IMR-90 (cell line): ENCODE measurements at places on chromosomes 11 and 22. TPM values are rescaled to one million over a fixed set of nuclear protein-coding genes. Genes with fewer than 3 reads are reported as not detected.

- 0 out of 2 replicates have a peak, but pooled peaks cover 1% of the 10 kb centered on the region for H3K27me3 ChIP-seq
- H3K27ac ChIP-seq, result 0 out of 2 replicates have a peak overlapping the region, but pooled peaks have one; percentile 9
- H3K36me3 ChIP-seq, result no peaks in the 10 kb centered on the region
Observed at GRCh38 chr11:76768909-76769560, 14.1 kb upstream of the TSKU start.

DNA sequence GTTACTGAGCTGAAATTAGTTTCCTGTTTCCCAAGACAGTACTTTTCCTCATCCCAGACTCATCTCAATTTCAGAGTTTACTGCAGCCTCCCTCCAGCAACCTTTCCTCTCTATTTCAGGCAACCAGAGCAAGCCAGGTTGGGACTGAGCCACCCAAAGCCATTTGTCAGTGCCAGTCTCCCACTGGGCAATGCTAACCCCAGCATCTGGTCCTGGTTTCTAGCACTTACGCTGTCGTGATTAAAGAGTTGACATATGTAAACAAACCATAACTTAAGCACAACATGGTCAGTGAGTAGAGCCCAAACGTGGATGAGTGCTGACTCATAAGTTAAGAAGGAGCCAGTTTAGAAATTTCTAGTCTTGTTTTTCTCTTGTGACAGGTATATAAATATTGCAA, 119.6 kb upstream of the BLID start:
- peak; percentile 96 for DNase-seq
- H3K4me1 ChIP-seq, result peaks cover 9% of the 10 kb centered on the region
- peak overlapping the region; percentile 88; the same call in 1 of the 2 replicates for H3K27ac ChIP-seq
- H3K27me3 ChIP-seq, result no peaks in the 10 kb centered on the region

GRCh38 chr11:3815845-3816244, 7.5 kb downstream of the PGAP2 start:
- 0 out of 2 replicates have a peak, but pooled peaks cover 2% of the 10 kb centered on the region for H3K4me1 ChIP-seq
- H3K36me3 ChIP-seq, result peaks cover 1% of the 10 kb centered on the region
- no peak overlapping the region for H3K4me3 ChIP-seq
- no peak overlapping the region for H3K27ac ChIP-seq

- no peaks in the 10 kb centered on the region for H3K27me3 ChIP-seq
- H3K36me3 ChIP-seq, result peaks cover 8% of the 10 kb centered on the region
- no peak overlapping the region for H3K27ac ChIP-seq
- peaks cover 16% of the 10 kb centered on the region for H3K4me1 ChIP-seq
Observed at GRCh38 chr11:68471360-68472340, 11.1 kb downstream of the PPP6R3 start.

The KLHDC7B gene
- 0.03 and 0.05 TPM in 2 replicates for polyA plus RNA-seq

The H19 gene
- polyA plus RNA-seq, result 0.23 and 0.41 TPM in 2 replicates

DNA sequence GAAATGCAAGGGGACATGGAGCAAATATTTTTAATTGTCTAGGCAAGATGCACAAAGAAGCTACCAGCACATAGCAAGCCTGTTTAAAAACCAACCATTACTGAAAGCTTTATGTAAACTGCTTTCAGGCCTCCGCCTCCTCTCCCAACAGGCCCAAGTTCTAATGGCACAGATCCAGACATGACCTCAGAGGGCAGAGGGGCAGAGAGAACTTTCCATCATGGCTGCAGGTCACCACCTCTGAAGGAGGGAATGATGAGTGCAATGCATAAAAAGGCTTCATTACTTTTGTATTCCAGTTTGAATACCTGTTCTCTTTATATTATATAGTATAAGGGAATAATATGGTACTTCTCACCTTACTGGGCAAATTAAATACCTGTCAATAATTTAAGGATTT, 15.2 kb downstream of the DDX17 start:
- H3K27ac ChIP-seq, result no peak overlapping the region; the same call in 1 of the 2 replicates
- peaks cover 26% of the 10 kb centered on the region for H3K4me1 ChIP-seq
- peak; percentile 79 for DNase-seq
- no peak overlapping the region for H3K4me3 ChIP-seq

GRCh38 chr11:78801161-78801884, 226.7 kb upstream of the NARS2 start:
- DNase-seq, result peak; percentile 98
- peak overlapping the region; percentile 98 for H3K27ac ChIP-seq
- no peak overlapping the region for H3K4me3 ChIP-seq
- H3K27me3 ChIP-seq, result no peaks in the 10 kb centered on the region
- H3K36me3 ChIP-seq, result no peaks in the 10 kb centered on the region; the same call in 1 of the 2 replicates

The E2F8 gene
- 2.3 and 2.6 TPM in 2 replicates for polyA plus RNA-seq

GRCh38 chr11:59810911-59811259, 307 bp upstream of the MRPL16 start:
- DNase-seq, result no peak
- H3K27me3 ChIP-seq, result no peaks in the 10 kb centered on the region
- peak overlapping the region; percentile 32; the same call in 1 of the 2 replicates for H3K27ac ChIP-seq
- peaks cover 11% of the 10 kb centered on the region for H3K36me3 ChIP-seq
- peak overlapping the region; percentile 98 for H3K4me3 ChIP-seq
- H3K4me1 ChIP-seq, result peaks cover 3% of the 10 kb centered on the region; the same call in 1 of the 2 replicates

GRCh38 chr11:119890466-119890865, 161.5 kb upstream of the NECTIN1 start:
- no peak overlapping the region for H3K27ac ChIP-seq
- no peak overlapping the region for H3K4me3 ChIP-seq
- H3K27me3 ChIP-seq, result peaks cover 26% of the 10 kb centered on the region

- DNase-seq, result no peak
- no peak overlapping the region for H3K4me3 ChIP-seq
- peaks cover 48% of the 10 kb centered on the region for H3K27me3 ChIP-seq
- H3K36me3 ChIP-seq, result no peaks in the 10 kb centered on the region
- H3K4me1 ChIP-seq, result no peaks in the 10 kb centered on the region
Observed at GRCh38 chr22:42286205-42286604, 15.8 kb upstream of the TCF20 start.

GRCh38 chr22:23057331-23057730, 13.0 kb upstream of the GNAZ start:
- H3K27ac ChIP-seq, result no peak overlapping the region
- no peak overlapping the region for H3K4me3 ChIP-seq
- no peaks in the 10 kb centered on the region; the same call in 1 of the 2 replicates for H3K27me3 ChIP-seq
- no peaks in the 10 kb centered on the region for H3K4me1 ChIP-seq

- DNase-seq, result peak; percentile 19
- H3K27me3 ChIP-seq, result no peaks in the 10 kb centered on the region; the same call in 1 of the 2 replicates
- H3K36me3 ChIP-seq, result no peaks in the 10 kb centered on the region
- no peak overlapping the region for H3K4me3 ChIP-seq
- no peaks in the 10 kb centered on the region for H3K4me1 ChIP-seq
- no peak overlapping the region for H3K27ac ChIP-seq
Observed at GRCh38 chr11:92311616-92312449, 87.2 kb downstream of the FAT3 start.

DNA sequence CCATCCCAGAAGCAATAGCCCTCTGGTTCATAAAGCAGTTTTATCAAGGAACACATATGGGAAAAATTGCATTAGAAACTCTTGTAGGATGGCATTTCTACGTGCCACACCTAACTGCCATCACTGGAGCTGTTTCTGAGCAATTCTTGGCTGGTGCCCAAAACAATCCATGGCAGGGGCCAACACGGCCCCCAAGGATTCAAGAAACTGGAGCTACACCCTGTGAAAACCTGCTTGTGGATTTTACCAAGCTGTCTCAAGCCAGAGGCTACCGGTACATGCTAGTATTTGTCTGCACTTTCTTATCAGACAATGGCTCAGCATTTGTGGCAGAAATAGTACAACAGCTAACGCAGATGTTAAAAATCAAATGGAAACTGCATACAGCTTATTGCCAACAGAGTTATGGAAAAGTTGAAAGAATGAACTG, 42.4 kb upstream of the GLYAT start:
- no peak overlapping the region for H3K27ac ChIP-seq
- no peaks in the 10 kb centered on the region; the same call in 1 of the 2 replicates for H3K27me3 ChIP-seq
- no peaks in the 10 kb centered on the region for H3K4me1 ChIP-seq
- H3K4me3 ChIP-seq, result no peak overlapping the region
- no peak for DNase-seq
- H3K36me3 ChIP-seq, result no peaks in the 10 kb centered on the region

- H3K4me1 ChIP-seq, result no peaks in the 10 kb centered on the region; the same call in 1 of the 2 replicates
- H3K36me3 ChIP-seq, result no peaks in the 10 kb centered on the region
- peak; percentile 88 for DNase-seq
- H3K27ac ChIP-seq, result no peak overlapping the region; the same call in 1 of the 2 replicates
Observed at GRCh38 chr11:33802194-33802950, 28.1 kb upstream of the FBXO3 start.

- H3K27ac ChIP-seq, result peak within 1 kb of the TSS; percentile 41
- peaks cover 16% of the 10 kb centered on the region for H3K36me3 ChIP-seq
- no peaks in the 10 kb centered on the region for H3K27me3 ChIP-seq
- no peaks in the 10 kb centered on the region; the same call in 1 of the 2 replicates for H3K4me1 ChIP-seq
- peak; percentile 95 for DNase-seq
Observed at GRCh38 chr11:134253188-134253993, at the start of the genes ACAD8 and THYN1. Gene ACAD8, plus strand, starts transcription at chr11:134253568. Its CDS starts 33 bp downstream, at chr11:134253601. Gene THYN1, minus strand, starts transcription at chr11:134253352. Its CDS starts 470 bp downstream, at chr11:134252882.

DNA sequence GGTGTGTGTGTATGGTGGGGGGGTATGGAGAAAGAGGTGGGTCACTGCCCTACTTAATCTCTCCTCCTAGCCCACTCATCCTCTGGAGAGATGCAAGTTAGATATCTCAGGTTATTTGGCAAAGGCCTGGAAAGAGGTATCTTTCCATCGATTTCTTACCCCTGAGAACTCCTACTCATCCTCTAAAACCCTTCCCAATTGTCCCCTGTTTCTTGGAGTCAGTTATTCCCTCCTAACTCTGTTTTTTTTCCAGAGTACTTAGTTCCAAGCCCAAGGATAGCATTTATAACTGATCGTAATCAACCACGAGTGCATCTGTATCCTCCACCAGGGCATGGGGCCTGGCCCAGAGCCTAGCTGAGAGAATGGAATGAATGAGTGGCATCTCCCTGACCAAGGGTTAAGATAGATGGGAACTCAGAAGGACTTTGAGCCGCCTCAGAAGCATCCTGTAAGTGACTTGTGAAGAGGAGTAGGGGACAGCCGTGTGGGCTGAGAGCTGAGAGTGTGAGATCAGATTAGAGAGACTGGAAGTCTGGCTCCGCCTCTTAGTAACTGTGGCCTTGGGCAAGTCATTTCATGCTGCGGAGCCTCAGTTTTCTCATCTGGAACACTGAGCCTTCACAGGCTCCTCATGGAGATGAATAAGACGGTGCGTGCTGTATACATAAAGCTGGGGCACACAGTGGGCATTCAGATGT, 16.2 kb downstream of the CD6 start:
- peaks cover 31% of the 10 kb centered on the region for H3K27me3 ChIP-seq
- H3K4me3 ChIP-seq, result no peak overlapping the region

The ACRV1 gene
- not detected in 2 replicates for polyA plus RNA-seq

The F2 gene
- polyA plus RNA-seq, result not detected in 2 replicates

DNA sequence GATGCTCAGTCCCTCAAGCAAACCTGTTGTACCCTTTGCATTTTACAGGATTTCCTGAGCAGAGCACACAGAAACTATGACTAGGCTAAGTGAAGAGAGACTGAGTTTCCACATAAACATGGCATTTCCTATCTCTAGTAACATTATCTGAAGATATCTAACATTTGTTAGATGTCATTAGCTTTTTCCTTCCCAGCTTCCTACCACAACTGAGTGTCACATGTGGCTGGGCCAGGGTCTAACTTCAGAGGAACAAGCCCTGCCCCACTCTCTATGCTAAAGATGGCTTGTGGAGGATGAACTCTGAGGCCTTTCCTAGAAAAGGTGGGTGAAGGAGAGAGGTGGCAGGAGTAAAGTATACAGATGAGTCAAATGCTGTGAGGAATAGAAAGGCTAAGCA, 16.5 kb downstream of the C22orf42 start:
- H3K4me3 ChIP-seq, result no peak overlapping the region
- no peaks in the 10 kb centered on the region for H3K36me3 ChIP-seq
- no peak overlapping the region for H3K27ac ChIP-seq
- no peak for DNase-seq
- peaks cover 2% of the 10 kb centered on the region; the same call in 1 of the 2 replicates for H3K27me3 ChIP-seq

DNA sequence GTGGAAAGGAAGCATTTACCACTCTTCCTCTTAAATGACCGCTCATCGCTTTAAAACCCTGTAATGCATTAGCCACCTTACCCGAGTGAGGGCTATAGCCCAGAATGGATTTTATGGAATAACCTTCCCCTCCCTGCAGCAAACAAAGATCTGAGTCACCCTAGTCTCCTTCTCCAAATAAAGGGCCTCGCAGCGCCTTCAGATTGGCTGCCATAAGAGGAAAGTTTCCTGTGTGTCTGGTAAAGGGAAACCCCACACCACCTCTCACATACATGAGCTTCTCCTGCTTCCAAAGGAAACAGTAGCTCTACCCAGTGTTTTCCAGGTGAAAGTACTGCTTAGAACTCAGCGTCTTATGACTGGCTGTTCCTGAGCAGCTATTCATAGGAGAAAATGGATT, 47.8 kb downstream of the PPP2R1B start:
- H3K36me3 ChIP-seq, result peaks cover 48% of the 10 kb centered on the region
- no peaks in the 10 kb centered on the region for H3K27me3 ChIP-seq
- H3K27ac ChIP-seq, result peak overlapping the region; percentile 73
- H3K4me1 ChIP-seq, result peaks cover 13% of the 10 kb centered on the region
- no peak overlapping the region for H3K4me3 ChIP-seq
- DNase-seq, result peak; percentile 91

The OR5P2 gene
- not detected in 2 replicates for polyA plus RNA-seq

DNA sequence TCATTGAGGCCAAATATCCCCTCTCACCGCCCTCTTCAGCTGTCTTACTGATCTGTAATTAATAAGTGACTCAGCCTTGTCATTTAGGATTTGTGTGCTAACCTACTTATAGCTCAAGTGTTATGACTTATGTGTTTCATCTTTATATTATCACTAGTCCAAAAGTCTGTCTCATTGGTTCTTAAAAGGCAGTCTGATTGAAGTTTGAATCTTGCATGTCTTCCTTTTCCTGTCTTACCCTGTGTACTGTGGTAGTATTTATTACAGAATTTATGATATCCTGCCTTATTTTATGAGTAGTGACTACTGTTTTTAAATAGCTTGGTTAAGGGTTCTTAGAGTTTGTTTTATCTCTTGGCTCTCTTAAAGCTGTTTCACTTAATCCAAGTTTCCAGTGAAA, 6.3 kb downstream of the DEPDC7 start:
- H3K4me1 ChIP-seq, result peaks cover 2% of the 10 kb centered on the region; the same call in 1 of the 2 replicates
- no peak overlapping the region for H3K4me3 ChIP-seq
- DNase-seq, result no peak

DNA sequence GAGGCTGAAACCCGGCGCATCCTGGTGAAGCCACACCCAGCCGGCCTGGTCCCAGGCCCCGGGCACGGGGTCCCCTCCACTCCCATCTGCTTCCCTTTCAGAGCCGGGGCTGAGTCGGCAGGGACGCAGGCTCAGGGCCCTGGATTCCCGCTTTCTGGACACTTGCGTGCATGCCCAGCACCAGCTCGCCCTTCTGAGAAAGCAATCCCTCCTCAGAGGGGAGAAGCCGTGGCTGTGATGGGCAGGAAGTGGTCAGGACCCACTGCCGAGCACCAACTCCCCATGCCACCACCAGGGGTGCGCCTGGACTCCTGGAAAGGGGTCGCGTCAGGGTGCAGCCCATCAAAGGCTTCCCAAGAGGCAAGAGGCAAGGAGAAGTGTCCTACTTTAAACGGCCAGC, 15.1 kb downstream of the CDKN1C start:
- H3K4me1 ChIP-seq, result peaks cover 2% of the 10 kb centered on the region; the same call in 1 of the 2 replicates
- no peak overlapping the region for H3K4me3 ChIP-seq
- peaks cover 59% of the 10 kb centered on the region for H3K27me3 ChIP-seq
- H3K27ac ChIP-seq, result no peak overlapping the region

- no peak overlapping the region for H3K4me3 ChIP-seq
- no peaks in the 10 kb centered on the region for H3K36me3 ChIP-seq
- peaks cover 51% of the 10 kb centered on the region for H3K27me3 ChIP-seq
- DNase-seq, result no peak
- H3K27ac ChIP-seq, result no peak overlapping the region
Observed at GRCh38 chr11:114230031-114230704, 66.0 kb upstream of the NNMT start.
